ENCODE measurements at places on chromosomes 11 and 22.

- no peak for DNase-seq
Measured at GRCh38 chr11:93929407-93929806, 79.0 kb upstream of the VSTM5 start.

- DNase-seq, result no peak
Measured at GRCh38 chr11:69704508-69705253, 859 bp upstream of the FGF19 start.

DNA sequence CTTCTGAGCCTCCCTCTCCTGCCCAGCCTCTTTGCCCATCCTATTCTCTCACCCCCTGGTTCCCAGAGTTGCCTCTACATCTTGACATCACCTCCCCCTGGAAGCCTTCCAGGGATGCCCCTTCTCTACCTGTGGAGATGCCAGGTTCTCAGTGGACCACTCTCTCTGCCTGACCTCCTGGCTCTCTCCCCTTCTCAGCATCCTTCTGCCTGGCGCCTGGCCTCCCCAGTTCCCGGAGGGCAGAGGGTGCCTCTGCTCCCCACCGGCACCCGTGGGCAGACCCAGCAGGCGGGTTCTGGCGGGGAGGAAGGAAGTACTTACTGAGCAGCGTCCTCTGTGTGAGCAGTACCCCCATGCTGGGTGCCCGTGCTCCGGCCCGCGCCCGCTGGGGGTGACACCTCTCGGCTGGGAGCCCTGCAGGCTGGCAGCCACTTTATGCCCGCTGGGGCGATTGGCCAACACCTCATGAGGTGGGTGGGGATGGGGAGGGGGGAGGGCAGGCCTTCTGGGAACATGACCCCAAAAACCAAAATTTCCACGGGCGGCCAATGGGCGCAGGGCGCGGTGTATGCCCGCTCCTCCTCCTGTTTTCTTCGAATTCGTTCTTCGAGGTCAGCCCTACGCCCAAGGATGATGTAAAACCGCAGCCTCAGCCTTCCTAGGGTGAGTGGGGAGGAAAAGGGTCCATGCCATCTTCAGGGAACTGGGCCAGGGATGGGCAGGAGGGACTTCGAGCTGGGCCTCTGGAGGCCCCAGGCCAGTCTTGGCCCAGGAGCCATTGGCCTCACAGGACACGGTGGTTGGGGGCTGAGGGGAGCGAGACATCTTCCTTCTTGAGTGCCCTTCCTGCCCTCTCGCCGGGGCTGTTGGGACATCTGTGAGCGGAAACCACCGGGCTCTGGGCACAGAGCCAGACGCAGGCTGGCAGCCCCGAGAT, at the start of gene OSM:
Gene OSM (minus strand): TSS at position 407 of the 937 bp plus-strand sequence. CDS start 52 bp downstream, at position 355.
- no peak for DNase-seq

DNA sequence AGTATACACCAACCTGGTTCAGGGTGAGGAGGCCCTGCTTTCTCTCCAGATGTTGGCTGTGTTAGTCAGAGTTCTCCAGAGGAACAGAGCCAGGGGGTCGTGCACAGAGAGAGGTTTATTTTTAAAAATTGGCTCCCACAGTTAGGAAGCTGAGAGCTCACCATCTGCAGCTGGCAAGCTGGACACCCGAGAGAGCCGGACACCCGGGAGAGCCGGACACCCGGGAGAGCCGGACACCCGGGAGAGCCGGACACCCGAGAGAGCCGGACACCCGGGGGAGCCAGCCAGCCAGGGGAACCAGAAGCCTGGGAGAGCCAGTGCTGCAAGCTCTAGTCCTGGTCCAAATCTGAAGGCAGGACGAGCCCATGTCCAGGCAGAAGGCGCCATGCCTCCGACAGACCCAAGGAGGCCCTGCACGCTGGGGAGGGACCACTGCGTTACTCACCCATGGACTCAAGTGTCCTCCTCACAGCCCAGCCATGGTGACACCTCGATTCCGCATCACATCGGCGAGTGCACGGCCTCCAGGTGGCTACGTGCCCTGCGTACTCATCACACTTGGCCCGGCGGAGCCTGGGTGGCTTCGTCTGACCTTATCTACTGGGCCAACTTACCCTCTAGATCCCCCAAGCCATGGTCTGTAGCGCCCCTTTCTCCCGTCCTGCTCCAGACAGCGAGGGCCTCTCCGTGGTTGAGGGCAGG, 99.0 kb downstream of the BRD1 start:
- DNase-seq, result no peak

- no peak for DNase-seq
Measured at GRCh38 chr11:121311373-121311772, 18.8 kb downstream of the SC5D start.

- no peak for DNase-seq
Measured at GRCh38 chr11:65135633-65136145, 1.4 kb upstream of the SYVN1 start.

DNA sequence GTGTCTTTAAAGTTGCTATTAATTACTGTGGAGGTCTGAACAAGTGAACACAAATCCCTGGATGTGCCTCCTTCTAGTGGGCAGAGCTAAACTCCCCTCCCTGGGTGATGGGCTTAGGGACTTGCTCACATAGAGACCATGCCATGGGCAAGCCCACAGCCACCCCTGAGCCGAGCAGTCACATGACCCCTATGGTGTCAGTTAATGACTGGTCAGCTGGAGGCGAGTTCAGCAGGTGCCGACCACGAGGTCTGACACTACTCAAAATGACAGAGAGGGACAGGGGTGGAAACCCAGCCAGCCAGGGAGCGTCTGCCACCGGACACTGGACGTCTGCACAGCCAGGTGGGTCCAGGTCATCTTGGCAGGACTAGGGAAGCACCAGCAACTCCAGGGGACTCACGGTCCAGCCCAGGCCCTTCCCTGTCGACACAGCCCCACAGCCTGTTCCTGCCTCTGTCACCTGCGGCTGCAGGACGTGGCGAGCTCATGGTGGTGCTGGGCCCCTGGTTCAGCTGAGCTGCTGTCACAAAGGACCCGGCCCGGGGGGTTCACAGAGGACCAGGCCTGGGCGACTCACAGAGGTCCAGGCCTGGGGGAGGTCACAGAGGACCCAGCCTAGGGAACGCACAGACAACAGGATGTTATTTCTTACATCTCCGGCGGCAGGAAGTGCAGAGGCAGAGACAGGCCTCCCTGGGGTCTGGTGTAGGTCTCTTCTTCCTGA, 135.0 kb downstream of the BRD1 start:
- DNase-seq, result no peak
